ENCODE measurements at places on chromosomes 7 and 10. TPM values are rescaled to one million over a fixed set of nuclear protein-coding genes. Genes with fewer than 3 reads are reported as not detected.

The WNT8B gene
- not detected for polyA plus RNA-seq

DNA sequence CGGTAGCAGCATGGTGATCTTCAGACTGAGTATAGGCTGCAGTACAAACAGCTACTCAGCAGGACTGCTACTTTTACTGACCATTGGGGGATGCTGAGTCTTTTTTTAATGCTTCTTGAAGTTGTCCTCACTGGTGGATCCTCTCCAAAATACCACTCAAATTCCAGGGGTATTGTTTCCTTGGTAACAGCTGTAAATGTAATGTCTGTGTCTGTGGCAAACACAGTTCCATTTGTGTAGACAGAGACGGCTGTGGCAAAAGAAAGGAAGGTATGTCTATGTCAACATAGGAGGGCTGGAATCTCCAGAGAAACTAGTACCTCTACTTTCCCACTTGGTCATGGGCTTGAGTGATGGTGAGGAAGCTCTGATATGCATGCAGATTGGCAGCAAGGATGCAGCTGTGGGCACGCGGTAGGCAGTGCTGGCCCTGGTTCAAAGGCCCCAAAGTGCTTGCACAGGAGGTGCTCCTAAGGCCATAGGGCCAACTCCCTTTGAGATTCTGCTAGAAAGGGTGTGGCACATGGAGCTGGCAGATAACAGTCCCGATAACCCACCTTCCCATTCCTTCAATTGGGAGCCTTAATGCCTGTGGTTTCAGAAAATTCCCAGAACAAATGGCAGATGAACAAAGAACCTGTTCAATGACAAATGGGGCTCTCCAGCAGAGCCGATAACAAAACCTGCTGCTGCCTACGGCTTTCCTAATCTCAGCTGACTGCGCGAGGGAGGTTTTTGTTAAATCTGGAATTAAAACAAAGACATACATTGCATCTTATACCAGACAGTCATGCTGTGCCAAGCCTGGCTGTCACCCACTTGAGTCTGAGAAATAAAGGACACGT, 43.0 kb downstream of the PKD1L1 start:
- no peak for DNase-seq

- no peak for DNase-seq
Measured at GRCh38 chr7:92750447-92750839, 85.9 kb downstream of the CDK6 start.

- no peak for DNase-seq
Measured at GRCh38 chr10:49288341-49289065, 10.5 kb upstream of the C10orf71 start.

DNA sequence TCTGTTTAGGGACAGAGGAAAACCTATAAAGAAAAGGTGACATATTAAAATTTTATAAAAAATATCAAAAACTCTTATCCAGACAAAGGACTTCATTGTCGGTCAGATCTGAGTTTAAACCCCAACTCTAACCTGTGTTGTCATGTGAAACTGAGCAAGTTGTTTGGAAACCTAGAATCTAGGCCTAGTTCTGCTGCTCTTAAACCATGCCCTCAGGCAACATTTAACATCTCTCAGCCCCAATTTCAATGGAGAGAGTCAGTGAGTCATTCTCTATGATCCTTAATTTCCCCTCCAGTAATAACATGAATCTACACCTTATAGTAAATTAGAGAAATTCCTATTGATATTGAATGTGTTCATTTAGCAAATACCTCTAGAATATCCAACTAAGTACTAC, 192.3 kb downstream of the IMMP2L start:
- no peak for DNase-seq

- DNase-seq, result no peak
Measured at GRCh38 chr10:123587110-123587509, 79.0 kb upstream of the GPR26 start.
